ENCODE measurements at places on chromosomes 6 and 20.

DNA sequence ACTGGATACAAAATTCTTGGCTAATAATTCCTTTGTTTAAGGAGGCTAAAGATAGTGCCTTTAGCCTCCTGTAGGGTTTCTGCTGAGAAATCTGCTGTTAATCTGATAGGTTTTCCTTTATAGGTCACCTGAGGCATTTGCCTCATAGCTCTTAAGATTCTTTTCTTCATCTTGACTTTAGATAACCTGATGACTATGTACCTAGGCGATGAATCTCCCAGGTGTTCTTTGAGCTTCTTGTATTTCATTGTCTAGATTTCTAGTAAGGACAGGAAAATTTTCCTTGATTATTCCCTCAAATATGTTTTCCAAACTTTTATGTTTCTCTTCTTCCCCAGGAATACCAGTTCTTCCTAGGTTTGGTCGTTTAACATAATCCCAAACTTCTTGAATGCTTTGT is 479.4 kb upstream of the MAN1A1 start:
- DNase-seq, result no peak

DNA sequence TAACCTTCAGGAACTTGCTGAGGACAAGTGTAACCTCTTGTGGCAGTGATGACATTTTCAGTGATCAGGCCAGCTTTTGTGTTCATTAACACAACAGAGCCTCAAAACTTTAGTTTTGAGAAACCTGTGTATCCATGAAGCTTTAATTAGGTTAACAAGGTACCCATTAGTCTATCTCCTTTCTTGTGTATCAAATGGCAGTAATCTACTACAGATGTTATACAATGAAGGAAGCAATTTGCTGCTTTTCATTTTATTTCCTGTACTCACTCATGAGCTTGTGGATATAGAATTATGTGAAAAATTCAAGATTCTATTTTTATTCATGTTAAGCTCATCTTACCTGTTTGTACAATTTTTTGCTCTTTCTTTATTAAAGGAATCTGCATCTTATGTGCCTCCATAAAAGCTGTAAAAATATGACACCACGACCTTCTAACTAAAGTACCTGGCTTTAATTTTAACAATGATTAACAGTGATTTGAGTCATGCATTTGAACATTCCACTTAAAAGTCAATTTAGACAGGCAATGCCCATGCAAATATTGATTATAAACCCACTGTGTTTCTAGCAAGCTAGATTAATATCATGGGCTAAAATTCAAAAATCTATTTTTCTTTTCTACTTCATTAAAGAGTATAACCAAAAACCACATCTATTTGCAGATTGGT is 897.3 kb downstream of the KIF16B start:
- no peak for DNase-seq

DNA sequence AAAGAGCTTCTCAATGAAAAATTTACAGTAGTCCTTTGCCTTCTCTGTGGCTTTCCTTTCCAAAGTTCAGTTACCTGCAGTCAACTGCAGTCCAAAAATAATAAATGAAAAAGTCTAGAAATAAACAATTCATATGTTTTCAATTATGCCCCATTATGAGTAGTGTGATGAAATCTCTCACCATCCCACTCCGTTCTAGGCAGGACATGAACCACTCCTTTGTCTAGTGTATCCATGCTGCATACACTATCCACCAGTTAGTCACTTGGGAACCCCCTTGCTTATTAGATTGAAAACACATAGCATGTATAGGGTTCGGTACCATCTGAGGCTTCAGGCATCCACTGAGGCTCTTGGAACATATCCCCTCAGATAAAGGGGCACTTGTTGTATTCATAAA is 80.6 kb upstream of the EYA4 start:
- no peak for DNase-seq

- DNase-seq, result no peak
Observed at GRCh38 chr6:105097288-105097687, 82.5 kb downstream of the POPDC3 start.

DNA sequence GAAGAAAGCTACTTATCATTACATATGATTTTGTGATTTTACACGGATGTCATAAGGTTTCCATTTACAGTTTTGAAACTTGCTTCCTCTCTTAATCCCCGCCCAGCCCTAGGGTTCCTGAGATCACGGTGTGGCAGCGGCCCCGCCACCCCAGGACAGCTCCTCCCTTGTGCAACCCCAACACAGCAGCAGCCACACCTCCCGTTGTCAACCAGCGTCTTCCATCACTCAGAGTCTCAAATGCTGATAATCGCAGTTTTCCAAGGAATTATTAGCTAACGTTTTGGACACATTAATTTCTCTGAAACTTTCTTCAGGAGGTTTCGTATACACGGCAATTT is 204.8 kb downstream of the THBS2 start:
- DNase-seq, result no peak

- DNase-seq, result no peak
Observed at GRCh38 chr6:158039571-158040050, 57.9 kb downstream of the SYNJ2 start.

DNA sequence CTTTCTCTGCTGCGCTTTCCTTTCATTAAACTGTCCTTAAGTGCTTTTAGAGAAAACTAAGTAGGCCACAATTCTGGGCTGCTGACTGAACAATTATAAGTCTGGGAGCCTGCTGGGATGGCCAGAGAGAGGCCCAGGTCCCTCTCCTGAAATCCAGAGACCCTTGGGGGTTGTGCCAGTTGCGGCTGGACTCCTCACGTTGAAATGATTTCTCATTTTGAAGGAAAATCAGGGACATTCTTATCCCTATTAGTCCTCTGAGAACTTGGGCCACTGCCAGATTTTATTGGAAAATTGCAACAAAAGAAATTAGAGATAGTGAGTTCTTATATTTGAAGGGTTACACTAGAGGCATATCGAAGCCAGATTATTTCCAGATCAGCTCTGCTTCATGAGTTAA is 145.1 kb downstream of the CLIC5 start:
- DNase-seq, result no peak

- DNase-seq, result no peak
Observed at GRCh38 chr20:51597389-51598231, 55.1 kb upstream of the NFATC2 start.

GRCh38 chr6:129747588-129748112 is 37.7 kb upstream of the ARHGAP18 start:
- no peak for DNase-seq

DNA sequence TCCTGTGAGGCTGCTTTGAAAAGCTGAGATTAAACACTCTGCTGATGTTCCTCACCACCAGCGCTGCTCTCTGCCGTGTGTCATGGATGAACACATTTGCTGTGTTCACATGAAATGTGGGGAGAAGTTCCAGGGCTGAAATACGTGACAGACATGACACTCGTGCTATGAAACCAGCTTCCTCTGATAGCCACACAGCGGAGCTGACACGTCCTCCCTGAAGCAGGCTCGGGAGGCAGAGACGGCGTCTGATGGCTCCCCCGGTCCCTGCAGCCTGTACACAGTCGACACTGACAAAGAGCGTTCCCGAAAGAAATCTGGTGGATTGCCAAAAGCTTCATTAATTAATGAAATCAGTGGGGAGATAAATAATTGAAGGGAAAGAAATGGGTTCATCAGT is 17.5 kb downstream of the AGPAT4 start:
- DNase-seq, result no peak

DNA sequence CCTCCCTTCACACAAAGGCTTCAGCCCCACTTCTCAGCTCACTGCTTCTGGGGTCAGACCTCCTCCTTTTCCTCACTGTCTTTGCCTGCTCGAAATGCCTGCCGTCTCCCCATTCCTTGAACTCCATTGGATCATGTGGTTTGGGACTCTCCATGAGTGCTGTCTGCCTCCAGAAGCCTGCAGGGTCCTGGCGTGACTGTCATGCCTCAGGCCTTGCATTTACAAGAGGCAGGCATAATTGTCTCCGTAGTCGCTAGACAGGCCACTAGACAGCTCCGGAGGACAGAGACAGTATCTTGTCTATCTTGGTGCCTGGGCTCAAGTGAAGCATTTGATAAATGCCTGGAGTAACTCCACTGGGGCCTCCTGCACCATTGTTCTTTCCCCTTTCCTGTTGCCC is 15.3 kb downstream of the PNLDC1 start:
- DNase-seq, result no peak

GRCh38 chr20:9514072-9514460 is 324 bp upstream of the LAMP5 start:
- DNase-seq, result no peak

DNA sequence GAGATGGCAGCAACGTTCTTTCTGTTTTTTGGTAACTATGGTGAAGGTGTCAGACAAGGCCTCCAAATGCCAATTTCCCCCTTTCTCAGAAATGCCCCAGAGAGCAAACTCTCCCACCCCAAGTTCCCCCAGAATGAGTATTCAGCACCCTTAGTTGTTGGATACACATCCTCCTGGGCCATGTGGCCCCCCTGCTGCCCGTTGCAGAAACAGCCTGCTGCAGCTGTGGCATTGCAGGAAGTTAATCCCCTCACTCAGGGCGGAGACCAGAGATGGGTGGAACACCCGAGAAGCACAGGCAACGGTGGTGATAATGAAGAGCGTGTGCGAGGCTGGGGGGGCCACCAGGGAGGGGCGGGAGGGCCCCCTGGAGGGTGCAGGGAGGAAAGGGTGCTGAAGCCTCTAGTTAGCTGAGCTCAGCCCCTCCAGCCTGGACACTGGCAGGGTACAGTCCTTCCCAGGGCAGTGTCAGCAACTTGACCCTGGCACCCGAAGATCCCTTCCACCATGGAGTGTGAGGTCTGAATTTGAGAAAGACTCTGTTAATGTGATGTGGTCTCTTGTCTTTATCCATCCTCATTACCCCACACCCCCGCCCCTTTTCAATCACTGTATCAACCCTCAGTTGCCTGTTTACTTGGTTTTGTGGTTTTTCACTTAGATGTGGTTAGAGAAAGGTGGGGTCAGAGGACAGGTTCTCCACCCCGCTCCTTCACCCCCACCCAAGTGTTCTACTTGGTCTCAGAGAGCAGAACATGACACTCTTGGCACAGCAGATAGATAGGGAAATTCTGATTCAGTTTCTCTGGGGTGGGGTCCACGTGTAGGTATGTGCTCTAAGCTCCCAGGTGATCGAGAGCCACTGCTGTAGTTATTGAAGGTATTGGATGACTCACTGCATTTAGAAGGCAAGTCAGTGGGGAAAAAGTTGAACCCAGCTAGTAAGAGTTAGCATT is 208.8 kb upstream of the SUPT3H start:
- no peak for DNase-seq

GRCh38 chr20:44746367-44747165 is 901 bp downstream of the KCNK15 start:
- DNase-seq, result no peak

GRCh38 chr6:137541534-137542063 is 47.4 kb upstream of the OLIG3 start:
- no peak for DNase-seq

DNA sequence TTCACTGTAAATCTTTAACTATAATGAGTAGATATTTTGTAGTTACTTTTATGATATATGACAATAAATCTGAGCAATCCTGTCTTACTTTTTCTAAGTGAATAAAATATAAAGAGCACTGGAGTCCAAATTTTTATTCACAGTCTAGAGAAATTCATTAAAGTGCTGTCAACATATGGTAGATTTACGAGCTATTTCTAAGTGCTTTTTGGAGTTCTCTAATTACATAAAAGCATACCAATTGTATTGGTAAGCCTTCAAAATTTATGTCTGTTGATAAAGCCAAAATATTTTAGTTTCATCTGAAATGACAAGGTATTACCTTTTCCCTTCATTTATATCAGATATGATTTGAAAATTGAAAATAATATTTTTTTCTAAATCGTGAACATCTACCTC is 75.4 kb downstream of the MAN1A1 start:
- DNase-seq, result no peak

DNA sequence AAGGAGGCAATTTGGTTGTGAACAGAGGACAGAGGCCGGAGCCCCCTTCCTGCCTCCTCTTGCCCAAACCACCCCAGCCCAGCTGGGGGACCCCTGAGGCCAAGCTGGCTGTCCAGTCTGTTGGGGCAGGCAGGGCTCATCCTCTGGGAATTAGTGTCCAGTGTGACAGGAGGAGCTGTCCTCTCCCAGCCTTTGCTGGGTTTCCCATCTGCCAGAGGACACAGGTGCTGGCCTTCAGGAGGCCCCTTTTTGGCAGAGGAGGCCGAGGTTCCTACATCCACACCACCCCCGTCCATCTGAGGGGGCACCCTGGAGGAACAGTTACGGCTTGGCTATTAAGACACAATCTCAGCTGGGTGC is 44.7 kb upstream of the MDGA1 start:
- no peak for DNase-seq

DNA sequence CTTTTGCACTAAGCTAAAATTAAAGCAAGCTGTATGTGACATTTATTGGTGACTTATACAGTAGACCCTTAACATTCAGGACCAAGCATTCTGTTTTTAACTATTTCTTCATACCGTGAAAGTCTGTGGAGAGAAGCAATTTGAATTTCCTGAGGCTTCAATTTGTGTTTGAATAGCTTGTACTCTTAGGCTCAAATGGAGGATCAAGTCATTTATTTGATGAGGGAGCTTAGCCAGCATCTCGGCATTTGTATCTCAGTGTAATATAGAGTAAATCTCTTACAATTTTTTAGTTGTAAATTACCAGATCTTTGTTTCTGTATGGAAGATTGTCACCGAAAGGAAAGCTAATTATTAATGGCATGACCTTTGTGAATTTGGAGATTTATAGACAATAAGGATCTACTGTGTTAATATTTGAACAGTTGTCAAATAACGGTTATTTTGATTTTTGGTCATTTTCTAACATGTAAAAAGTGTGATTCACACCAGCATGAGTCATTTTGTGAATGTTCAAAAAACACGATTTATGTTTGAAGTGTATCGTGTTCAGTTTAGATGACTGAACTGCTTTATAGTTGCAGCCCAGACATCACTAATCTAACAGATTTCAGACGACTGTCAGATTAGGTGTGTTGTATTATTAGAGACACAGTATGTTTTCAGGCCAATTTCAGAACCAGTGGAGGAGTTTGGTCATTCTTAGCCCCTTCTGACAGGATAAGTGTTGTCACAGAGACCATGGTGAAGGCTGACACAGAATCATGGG is 332.9 kb downstream of the CDKAL1 start:
- DNase-seq, result no peak

DNA sequence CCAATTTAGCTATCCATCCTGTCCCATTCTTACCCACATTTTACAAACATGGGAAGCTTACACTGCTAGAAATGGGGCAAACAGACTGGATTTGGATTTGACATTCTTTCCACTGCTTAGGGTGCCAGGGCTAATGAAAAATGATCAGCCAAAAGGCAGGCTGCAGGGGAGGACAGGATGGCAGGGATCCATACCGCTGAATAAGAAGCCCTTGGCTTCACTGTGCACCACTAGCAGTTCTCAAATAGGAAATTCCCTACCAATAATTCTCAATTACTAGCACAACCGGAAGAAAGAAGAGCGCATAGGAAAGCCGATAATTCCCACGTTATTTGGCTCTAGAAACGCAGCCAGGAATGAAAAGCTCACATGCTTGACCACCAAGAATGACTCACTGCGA is 73.1 kb downstream of the NDUFAF5 start:
- no peak for DNase-seq

GRCh38 chr6:7672066-7673062 is 53.5 kb upstream of the BMP6 start:
- no peak for DNase-seq

GRCh38 chr20:18587665-18588573 is at the start of gene DTD1:
DTD1 (plus strand) TSS chr20:18588054; CDS start chr20:18588073, 19 bp downstream.
- peak; percentile 53 for DNase-seq
